Adrenal gland (tissue), 19 donors: ENCODE measurements at places on chromosomes 7 and 10.
A peak's percentile ranks its signal among the peaks of the same experiment; 100 is the strongest.

- no peak for DNase-seq
Observed at GRCh38 chr7:21543528-21544302, 876 bp downstream of the DNAH11 start.

DNA sequence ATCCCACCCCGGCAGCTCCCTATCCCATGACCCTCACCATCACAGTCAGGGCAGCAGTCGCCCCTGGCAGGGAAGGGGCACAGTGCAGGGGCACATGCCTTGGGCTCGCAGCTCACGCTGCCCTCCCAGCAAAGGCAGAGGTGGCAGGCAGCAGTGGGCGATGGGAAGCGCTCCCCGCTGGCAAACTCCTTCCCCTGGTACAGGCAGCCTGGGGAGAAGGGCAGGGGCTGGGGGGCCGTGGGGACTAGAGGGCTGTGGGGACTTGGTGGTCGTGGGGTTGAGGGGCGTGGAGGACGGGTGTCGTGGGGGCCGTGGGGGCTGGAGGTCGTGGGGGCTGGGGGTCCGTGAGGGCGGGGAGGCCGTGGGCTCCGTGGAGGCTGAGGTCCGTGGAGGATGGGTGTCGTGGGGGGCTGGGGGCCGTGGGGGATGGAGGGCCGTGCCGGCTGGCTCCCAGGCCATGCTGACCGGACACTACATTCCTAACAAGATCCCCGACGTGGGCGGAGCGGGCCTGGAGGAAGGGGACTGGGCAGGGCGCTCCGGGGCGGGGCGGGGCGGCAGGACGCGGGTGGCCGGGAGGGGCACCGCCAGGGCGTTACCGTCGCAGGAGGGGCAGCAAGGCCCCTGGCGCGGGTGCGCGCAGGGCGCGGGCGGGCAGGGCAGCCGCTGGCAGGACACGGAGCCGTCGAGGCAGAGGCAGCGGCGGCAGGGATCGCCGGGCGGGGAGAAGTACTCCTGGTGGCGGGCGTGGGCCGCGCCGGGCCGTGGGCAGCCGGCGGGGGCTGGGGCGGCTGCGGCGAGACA lies 20.0 kb downstream of the KCP start:
- no peak for DNase-seq

- DNase-seq: peak; percentile 51
Observed at GRCh38 chr10:78700413-78700812, 368.4 kb upstream of the ZMIZ1 start.

- DNase-seq: no peak
Observed at GRCh38 chr10:130655313-130656186, 519.4 kb downstream of the GLRX3 start.

- no peak for DNase-seq
Observed at GRCh38 chr7:49643321-49643720, 130.1 kb upstream of the VWC2 start.

GRCh38 chr10:97512993-97513392 lies 14.3 kb downstream of the UBTD1 start:
- no peak for DNase-seq

DNA sequence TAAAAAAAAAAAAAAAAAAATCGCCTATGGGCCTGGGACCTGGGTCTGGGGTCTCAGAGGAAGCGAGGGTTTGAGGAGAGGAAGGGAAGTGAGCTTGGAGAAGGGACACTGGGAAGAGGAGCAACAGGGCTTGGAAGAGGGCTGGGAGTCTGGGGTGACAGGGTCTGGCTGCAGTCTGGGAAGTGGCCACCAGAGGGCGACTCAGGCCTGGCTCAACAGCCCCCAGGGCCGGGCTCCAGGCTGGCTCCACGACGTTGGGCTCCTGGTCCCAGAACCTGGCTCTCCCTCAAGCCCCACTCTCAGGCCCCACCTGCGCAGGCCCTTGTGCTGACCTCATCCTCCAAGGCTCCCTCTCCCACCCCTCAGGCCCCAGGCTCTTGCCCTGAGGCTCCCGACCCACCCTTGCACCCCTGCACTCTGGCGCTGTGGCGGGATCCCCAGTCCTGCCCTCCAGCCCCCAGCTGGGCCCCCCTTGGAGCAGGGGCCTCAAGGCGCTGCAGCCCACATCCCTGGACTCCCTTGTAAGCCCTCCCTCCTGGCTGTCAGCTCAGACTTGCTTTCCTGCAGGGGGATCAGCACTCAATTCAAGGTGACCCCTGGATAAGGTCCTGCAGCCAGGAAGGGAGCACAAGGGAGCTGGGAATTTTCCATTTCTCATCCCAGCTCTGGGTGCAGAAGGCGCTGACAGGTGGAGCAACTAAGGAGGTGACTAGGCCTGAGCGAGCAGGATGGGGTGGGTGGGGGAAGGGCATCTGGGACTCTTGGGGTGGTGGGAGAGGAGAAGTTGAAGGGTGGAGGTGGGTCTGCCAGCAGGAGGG lies 5.4 kb upstream of the SPACDR start:
- DNase-seq: peak; percentile 84

- no peak for DNase-seq
Observed at GRCh38 chr7:31382722-31383121, 42.2 kb upstream of the NEUROD6 start.

GRCh38 chr7:107220356-107220755 lies 51.6 kb downstream of the HBP1 start:
- DNase-seq: no peak

DNA sequence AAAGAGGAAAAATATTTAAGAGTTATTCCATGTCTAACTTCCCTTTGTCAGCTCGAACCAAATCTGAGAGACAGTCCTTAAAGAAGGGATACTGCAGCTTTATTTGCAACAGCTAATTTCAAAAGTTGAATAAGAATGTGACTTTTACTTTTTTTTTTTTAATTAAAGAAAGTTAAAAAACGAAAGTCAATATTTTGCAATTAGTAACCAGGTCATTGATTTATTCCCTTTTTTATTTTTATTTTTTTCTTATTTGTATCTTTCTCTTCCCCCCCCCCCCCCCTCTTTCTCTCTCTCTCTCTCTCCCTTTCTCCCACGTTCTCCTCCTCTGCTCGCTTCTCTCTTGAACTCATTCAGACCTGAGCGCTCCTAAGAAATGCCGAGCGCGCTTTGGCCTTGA lies 209.5 kb downstream of the TCF7L2 start:
- no peak for DNase-seq

- no peak for DNase-seq
Observed at GRCh38 chr7:28503396-28503795, 91.1 kb downstream of the CREB5 start.

DNA sequence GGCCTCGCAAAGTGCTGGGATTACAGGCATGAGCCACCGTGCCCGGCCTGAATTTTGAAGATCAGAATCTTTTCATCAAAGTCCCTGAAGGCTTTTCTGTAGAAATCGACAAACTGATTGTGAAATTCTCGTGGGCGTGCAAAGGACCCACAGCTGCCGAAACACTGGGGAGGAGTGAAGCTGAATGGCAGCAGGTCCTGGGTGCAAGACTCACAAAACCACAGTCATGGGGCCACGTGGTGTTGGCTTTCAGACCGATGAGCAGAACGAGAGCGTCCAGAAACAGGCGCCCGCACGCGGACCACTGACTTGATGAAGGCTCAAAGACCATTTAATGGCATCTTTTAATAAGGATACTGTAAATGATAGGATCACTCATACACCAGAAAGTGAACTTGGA lies 24.7 kb upstream of the PRKAR1B start:
- DNase-seq: no peak

- DNase-seq: no peak
Observed at GRCh38 chr7:48158404-48158803, 12.9 kb upstream of the ABCA13 start.

DNA sequence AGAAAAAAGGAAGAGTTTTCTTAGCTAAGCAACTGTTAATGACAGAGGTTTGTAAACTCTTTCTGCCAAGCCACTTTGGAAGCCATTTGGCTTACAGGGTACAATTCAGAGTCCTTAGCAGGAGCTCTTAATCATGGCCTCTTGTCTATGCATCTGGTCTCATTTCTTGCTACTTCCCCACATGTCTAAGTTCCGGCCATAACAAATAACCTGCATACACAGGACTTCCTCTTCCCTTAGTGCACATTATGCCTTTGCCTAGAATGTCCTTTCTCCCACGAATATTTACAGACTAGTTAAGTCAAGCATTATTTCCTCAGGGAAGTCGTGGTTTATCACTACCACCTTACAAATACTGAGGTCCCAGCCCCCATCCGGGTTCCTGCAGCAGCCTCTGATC lies 8.6 kb upstream of the UPF2 start:
- no peak for DNase-seq

- DNase-seq: no peak
Observed at GRCh38 chr10:49144058-49144720, 10.4 kb upstream of the FAM170B start.

DNA sequence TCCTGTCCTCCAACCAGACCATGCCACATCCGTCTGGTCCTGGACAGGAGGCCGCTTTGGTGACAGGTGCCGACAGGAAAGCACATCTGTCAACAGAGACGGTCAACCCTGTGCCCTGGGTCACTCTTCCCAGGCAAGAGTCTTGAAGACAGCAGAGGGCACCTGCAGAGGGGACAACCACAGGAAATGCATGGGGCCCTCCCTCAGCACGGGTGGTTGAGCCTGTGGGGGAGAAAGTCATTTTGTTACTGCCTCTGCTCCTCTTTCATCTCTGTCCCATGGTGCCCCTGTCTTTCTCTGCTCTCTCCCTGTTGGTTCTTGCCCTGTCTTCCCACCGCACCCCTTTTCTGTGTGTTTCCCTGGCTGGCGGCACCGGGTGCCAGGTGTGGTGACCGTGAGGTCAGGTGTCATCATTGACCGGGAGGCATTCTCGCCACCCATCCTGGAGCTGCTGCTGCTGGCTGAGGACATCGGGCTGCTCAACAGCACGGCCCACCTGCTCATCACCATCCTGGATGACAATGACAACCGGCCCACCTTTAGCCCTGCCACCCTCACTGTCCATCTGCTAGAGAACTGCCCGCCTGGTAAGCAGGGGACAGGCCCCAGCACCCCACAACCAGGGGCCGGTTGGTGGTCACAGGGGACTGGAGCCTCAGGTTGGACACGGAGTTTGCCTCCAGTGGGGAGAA lies 17.6 kb upstream of the VSIR start:
- no peak for DNase-seq

DNA sequence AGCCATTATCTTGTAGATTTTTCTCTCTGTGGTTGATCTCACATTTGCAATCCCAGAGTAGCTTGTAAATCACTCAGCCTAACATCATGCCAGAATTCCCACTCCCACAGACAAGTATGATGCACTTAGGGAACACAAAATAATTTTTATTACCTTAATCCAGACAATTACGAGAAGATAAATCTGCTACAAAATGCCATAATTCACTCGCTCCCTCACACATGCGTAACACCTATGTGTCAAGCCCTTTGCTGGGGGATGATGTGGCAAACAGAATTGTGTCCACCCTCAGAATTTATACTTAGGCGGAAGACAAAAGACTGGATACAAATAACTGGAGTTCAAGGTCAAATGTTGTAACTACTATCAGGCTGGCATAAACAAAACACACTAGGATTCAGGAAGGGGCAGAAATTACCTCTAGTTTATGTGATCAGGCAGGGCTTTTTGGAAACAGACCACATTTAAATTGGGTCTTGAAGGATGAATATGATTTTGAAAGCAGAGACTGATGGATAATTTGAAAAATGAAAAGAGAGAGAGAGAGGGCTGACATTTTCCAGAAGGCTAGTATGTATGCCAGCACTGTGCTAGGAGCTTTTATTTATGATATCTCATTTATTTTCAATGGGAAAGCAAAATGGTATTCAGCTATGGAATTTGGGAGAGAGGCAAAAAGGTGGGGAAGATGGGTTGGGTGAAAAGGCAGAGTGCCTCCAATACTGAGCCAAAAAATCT lies 69.8 kb downstream of the DOCK4 start:
- DNase-seq: no peak

GRCh38 chr7:167090-167855 lies 25.1 kb upstream of the FAM20C start:
- DNase-seq: peak; percentile 18

GRCh38 chr7:16636555-16637101 lies 8.9 kb downstream of the ANKMY2 start:
- no peak for DNase-seq

- DNase-seq: peak; percentile 88
Observed at GRCh38 chr10:79241990-79242619, 105.2 kb upstream of the PPIF start.

GRCh38 chr7:152551304-152552036 lies 115.7 kb upstream of the KMT2C start:
- no peak for DNase-seq

- DNase-seq: no peak
Observed at GRCh38 chr10:14695847-14696480, 78.7 kb downstream of the FAM107B start.

DNA sequence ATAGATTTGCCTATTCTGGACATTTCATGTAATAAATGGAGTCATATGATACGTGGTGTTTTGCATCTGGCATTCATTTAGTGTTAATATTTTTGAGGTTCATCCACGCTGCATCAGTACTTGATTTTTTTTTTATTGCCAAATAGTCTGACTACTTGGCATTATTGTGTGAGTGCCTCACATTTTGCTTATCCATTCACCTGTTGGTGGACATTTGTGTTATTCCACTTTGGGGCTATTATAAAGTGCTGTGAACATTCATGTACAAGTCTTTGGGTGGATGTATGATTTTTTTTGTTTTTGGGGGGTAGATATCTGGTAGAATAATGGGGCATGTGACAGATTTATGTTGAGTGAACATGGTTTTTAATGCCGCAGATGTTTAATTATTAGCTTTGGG lies 19.7 kb downstream of the CUL1 start:
- DNase-seq: no peak

DNA sequence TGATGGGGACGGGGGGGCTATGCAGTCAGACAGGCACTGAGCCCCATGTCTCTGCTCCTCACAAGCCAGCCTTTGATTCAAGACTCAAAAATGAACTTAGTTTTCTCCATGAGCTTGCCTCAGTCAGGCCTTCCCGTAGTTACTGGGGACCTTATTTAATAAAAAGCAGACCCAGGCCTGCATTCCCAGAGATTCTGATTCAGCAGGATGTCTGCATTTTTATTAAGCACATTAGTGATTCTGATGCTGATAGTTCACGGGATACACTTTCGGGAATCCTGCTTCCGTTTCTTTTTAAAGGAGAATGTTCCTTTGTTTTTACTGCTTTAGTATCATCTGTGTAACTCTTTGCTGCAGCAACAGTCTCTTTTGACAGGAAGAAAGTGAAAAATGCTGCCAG lies 28.3 kb upstream of the PLPP4 start:
- DNase-seq: no peak

- DNase-seq: no peak
Observed at GRCh38 chr10:130737621-130738020, 573.9 kb downstream of the TCERG1L start.
